ENCODE measurements at places on chromosomes 7 and 10.

GRCh38 chr7:255038-255435 is 34.9 kb upstream of the FOXL3 start:
- no peak for DNase-seq

GRCh38 chr10:122099562-122099961 is 110.6 kb downstream of the TACC2 start:
- no peak for DNase-seq

DNA sequence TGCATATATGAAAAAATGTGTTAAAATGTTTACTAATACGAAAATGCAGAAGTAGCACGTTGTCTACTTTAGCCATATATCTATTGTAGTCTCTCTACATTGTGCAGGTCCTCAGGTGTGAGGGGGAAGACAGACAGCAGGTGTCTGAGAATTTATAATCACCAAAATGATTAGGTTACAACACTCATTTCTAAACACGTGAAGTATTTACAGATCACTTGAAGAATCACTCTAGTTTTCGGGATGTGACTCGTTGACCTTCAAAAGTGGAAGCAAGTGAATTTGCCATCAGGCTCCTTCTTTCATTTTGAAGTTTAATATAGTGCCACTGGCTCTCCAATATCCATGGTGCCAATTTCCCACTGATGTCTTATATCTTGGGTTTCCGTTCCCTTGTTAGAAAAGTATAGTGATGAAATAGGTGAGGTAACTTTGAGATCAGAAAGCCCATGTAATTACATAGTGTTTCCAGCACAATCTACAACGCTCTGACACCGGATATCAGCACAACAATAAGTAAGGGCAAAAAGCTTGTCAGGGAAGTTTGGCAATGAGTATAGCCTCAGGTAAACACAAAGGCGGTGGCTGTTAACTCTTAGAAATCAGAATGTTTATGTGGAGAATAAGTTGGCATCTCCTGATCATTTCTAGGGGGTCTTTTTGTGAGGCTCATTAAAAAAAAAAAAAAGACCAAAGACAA is 57.5 kb upstream of the SP4 start:
- no peak for DNase-seq

DNA sequence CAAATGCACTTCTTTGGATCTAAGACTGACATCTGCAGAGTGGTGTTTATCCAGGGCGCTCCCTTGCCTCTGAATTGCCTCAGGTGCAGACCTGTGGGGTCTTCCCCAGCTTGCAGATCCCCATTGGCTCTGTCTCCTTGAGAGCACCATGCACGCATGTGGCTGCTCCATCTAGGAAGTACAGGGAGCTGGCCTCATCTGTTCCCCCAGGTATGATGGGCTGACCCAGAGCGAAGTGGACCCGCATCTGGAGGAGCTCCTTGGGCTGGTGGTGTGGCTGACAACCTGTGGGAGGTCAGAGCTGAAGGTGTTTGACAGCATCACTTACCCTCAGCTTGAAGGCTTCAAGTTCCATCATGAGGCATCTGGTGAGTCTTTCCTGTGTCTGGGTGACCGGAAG is 44.5 kb downstream of the WDFY4 start:
- no peak for DNase-seq

DNA sequence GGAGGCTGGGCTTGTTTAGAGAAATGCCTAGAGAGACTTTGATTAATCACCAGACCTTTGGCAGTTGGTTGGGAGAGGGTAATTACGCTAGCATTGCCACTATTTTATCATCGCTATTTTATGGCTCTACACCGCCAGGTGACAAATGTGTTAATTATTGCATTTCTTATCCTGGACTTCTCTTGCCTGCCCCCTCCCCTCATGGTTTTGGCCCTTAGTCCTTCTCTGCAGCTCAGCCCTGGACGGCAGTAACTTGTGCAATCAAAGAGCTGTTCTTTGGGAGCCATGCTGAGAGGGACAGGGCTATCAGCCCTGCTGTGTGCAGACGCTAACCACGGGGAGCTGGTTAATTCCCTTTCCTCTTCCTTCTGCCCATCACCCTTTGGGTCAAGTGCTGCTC is 585.0 kb downstream of the AUTS2 start:
- no peak for DNase-seq

DNA sequence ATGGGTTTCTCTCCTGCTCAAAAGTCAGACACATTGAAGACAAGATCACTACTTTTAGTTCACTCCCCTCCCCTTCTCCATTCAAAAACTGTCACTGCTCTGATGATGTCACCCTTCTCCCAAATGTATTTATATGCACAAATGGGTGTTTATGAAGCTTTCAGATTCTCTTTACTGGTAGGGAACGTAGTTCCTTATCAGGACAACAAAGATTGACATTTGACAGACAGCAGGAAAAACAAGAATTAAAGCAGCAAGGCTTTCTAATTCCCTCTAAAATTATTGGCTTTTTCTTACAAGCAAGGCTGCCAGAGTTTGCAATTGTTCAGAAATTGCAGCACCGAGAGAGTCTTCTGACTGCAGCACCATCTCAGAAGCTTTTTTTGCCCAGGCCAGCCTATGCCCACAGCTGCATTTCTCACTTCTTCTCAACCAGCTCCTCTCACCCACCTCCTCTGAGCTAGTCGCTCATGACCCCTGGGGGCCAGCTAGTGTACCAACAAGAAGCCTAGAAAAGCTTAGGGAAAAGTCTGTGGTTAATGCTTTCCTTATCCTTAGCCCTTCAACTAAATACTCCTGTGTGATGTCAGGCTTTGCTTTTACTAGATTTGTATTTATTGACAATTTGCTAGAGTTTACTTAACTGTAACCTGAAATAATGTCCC is 265.1 kb downstream of the HTR7 start:
- DNase-seq = no peak

DNA sequence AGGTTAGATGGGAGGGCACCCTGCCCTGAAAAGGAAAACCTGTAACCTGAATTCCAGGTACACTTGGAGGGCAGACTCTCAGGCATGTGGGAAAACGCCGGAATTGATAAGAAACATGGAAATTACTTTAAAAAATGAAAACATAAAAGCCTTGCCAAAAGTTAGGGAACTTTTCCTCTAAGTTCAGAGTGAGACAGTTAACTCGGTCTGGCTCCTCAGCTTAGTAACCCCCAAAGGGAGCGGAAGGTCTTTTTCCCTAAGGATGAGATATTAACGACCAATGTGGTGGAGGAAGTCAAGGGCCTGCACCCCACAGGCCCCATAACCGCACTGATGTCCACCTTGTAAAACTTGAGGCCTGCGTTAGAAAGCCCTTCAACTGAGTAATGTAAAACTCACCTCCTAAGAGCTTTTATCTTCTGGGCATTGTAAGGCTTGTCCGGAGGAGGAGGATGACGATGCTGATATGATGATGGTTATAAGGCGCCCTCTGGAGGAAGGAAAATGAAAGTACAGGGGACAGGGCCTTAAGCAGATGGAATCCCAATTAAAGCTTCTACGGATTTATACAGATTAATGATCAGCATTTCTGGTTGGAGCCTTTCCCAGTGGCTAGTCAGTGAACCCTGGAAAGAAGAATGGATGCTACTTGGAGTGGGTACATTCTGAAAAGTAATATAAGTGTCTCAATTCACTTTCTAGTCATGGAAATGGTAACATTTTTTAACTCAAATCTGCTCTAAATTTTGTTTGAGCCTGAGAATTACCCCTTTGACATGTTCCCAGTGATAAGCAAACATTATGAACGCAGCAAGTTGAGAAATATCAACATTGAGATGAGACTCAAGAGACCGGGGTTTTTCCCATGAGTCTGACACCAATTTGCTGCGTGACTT is 694 bp downstream of the COL1A2 start:
- no peak for DNase-seq

Measured in stimulated activated CD4-positive, alpha-beta T cell treated with anti-CD3 and anti-CD28 coated beads, Interleukin-12 subunit alpha, Interleukin-12 subunit beta, amount 100 ng/mL, for 4 hours (primary cell).